ENCODE measurements at places on chromosomes 12 and 14.

GRCh38 chr14:57732463-57733285 lies 133.2 kb downstream of the SLC35F4 start:
- DNase-seq, result peak; percentile 43

DNA sequence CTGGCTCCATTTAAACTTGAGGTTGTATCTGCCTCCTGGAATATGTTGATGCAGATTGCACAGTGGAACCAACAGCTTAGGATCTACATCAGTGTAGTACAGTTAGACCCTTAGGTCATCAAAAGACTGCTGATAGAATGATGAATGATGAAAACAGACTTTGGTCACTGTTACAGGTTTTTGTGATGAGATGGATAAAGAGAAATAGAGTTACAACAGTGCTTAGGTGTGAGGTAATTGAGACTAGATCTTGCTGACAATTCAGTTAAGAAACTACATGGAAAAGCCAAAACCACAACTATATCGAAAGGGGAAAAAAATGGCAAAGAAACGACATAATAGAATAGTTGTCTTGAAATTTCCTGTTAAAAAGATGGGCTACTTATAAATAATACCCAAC lies 145.7 kb upstream of the LMNTD1 start:
- DNase-seq, result peak; percentile 59

- no peak for DNase-seq
These were observed 33.9 kb downstream of the PHLDA1 start for GRCh38 chr12:75997658-75998057.

DNA sequence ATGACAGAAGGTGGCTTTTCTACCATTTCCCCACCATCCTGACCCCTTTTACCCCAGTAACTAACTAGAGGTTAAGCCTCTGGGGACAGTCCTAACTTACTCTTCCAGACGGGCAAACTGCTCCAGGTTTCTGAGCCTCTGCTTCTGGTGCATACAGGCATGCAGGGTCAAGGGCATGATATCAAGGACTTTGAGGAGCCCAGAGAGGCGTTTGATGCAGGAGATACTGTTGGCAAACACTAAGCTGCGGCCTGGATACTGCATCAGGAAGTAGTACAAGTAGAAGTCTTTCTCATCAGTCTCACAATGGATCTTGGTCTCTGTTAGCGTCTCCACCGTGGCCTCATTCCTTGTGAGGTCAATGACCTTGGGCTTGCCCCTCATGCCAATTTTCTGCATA lies 21.0 kb downstream of the DDX24 start:
- DNase-seq, result no peak

DNA sequence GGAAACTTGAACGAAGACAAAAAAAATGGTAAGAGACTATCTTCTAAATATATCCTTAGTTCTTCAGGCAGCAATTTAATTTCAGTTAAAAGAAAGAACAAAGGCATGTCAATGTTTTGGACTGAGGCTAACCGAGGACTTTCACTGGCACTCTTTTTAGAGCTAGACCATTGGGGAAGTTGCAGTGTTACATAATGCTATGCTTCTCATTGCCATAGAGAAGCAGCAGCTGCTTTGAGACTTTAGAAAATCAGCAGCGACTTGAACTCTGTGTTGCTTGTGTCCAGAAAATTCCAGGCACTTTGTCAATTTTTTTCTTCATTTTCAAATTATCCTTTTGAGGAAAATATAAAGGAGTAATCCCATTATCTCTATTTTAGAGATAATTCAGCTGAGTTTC lies 964.2 kb downstream of the NRXN3 start:
- DNase-seq, result no peak

DNA sequence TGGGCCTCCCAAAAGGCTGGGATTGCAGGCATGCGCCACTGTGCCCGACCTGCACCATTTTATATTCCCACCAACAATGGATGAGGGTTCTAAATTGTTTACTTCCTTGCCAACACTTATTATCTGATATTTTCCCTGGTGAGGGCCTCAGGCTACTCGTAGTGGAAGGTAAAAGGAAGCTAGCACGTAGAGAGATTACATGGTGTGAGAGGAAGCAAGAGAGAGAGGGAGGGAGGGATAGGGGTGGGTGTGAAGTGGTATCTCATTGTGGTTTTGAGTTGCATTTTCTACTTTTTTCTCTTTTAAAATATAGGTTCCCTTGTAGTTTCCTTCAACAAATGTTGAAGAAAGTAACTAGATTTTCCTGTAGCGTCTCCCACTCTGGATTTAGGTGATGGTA lies 30.9 kb downstream of the MYO1H start:
- no peak for DNase-seq

DNA sequence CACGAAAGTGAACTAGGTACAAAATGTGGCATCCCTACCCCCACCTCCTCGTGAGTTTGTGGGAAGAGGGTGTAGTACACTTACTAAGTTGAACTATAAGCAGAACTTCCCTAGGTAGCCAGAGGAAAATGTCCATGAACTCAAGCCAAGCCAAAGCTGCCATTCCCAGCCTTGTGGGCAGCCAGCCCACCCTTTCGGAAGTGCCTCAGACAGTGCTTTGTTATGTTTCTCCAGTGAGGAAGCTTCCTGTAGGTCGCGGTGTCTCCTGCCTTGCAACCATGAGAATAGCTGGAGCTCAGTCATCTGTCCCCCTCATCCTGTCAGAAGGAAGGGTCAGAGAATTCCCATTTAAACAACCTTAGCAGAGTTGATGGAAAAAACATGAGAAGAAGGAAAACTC lies 266.9 kb downstream of the DUSP6 start:
- DNase-seq, result no peak

- peak; percentile 68 for DNase-seq
These were observed 1.3 kb downstream of the ST8SIA1 start for GRCh38 chr12:22333186-22333712.

DNA sequence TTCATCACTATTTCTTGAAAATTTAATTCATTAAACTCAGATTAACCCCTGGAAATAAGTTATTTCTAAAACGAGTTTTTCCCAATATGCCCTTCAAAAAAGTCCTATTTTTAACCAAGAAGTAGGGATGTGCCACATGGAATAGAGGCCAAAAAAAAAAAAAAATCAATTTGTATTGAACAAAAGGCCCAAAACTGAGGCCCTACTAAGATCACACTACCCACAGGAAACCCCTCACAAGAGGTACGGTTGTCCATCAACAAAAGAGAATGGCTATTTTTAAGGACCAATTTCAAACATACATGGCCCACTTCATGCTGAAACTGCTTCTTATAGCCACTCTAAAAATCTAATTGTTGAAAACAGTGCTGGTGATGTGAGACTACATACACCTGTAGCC lies 7.5 kb upstream of the BAZ2A start:
- no peak for DNase-seq

DNA sequence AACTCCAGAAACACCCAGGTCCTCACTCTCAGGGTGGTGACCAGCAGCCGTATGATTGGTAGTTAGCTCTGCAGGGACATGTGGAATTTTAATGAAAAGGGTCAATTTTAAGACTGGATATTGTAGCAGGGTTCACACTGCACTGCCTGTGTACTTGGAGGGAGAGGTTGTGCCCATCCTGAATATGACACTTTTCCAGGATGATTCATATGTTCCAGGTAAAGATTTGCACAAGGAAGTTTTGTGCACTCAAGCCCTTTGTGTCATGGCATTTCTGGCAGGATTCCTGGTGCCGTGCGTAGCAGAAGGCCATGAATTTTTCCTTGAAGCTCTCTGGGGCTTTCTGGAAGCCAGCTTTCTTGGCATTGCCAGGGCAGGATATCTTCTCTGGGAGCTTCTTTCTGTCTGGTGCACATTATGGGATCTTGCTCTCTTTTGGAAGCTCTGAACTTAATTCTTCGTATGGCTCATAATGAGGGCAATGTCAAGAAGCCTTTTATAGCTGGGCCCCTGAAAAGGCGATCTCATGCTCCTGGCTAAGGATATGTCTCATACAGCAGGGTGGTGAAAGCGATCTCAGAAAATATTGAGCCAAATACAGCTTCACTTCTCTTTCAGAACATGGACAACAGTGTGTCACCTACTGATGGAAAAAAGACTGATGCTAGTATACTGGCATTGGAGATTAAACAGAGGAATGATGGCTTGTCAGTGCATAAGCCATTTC lies 1133.9 kb downstream of the AACS start:
- DNase-seq, result no peak

DNA sequence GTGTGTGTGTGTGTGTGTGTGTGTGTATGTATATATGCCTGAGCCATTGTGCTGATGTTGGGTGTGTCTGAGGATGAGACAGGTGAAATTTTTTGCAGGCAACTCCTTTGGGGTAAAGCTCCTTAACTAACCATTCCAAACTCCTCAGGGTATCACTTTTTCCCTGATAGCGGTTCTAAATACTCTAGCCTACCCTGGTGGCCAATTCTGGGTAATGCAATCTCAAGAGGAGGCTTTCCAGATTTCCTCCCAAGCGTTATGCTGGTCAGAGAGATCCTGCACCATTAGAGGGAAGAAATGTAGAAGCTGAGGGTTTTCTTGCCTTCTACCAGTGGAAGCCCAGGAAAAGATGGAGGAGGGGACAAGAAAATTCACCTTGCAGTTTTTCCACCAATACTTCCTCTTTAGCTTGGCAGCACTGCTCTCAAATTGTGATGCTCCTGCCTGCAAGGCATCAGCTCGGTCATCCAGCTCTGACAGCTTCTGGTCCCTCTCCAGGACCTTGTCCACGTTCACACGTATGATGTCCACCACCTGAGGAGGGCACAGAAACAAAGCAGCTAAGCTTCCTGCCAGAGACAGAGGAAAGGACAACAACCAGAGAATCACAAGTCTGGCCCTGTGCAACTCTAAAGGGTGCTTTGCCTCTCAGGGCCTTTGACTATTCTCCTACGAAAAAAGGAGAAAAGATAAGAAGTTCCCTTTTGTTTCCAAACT lies 4.9 kb downstream of the VAMP1 start:
- peak; percentile 73 for DNase-seq

DNA sequence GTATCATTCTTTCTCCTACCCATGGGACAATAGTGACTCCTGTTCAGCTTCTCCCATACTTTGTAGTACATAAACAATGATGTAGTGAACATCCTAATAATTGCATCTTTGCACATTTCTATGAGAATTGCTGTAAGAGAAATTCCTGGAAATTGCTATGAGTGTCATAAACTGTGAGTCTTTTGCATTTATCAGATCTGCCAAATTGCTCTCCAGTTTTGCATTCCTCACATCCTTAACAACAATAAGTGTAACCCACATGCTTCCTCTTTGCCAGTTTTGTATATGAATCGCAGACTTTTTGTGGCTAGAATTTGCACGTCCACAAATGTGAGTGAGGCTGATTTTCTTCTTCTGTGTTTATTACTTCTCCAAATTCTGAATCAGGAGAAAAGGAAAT lies 124.0 kb upstream of the TBX5 start:
- no peak for DNase-seq

DNA sequence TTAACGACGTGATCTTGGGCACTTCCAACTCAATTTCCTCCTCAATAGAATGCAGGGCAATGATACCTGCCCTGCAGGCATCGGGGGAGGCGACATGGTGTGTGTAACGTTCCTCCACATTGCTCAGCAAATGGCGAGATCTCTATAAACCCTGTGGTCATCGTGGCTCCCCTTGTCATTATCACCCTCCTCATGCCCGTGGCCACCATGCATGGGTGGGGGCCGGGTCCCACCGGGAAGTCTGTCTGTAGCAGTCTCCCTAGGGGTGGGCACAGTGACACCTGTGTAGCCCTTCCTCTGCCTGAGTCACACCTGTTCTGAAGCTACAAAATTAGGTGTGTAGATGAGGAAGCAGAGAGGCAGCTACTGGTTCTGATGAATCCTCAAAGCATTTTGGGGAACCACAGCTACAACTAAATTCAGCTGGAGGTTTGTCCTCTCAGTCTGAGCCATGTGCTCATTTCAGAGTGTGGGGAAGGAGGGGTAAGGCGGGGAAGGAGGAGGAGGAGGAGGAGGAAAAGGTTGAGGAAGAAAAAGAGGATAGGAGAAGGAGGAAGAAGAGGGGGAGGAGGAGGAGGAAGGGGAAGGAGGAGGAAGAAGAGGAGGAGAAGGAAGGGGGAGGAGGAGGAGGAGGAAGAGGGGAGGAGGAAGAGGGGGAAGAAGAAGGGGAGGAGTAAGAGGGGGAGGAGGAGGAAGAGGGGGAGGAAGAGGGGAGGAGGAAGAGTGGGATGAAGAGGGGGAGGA lies 11.0 kb upstream of the CACNA2D4 start:
- DNase-seq, result no peak

- peak; percentile 35 for DNase-seq
These were observed 4.7 kb downstream of the LTB4R start for GRCh38 chr14:24315807-24316596.

- no peak for DNase-seq
These were observed 24.4 kb downstream of the PIGH start for GRCh38 chr14:67575684-67576083.

DNA sequence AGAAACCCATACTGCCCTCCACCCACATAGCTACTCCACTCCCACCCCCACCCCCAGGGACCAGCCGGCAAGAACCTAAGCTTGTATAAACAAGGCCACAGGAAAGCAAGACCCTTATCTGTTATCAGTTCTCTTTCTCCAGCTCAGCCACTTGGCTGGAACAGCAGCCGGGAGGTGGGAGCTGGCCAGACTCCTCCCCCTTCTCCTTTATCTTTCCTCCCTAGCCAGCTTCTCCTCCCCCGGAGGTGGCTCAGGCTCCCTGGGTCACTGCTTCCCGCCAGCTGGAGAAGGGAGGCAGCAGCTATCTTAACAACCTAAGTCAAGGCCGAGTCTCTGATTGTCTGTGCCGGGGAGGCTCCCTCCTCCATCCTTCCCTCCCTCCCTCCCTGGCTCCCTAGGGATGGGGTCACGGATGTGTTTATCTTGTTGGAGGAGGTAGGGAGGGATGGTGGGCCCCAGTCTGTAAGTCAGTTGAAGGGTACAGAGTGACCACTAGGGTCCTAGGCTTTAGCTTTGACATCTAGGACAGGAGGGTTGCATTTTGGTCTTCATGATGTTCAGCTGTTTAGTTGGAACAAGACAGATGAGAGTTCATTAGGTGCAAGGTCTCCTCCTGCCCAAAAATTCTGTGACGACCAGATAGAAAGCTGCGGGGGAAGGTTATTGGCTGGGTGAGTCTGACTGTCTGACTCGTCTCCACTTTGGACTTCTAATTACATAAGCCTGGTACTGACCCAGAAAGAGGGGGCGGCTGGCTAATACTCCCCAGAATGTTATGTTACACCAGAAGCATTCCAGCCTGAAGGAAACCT lies 29.7 kb downstream of the ZFP36L1 start:
- DNase-seq, result peak; percentile 98
